ENCODE measurements at places on chromosomes 5 and 9.

GRCh38 chr5:107670932-107671741, at the start of gene EFNA5:
Gene EFNA5 (minus strand): TSS chr5:107670937.
- DNase-seq: peak; percentile 57

GRCh38 chr9:33116860-33117259, 40.4 kb upstream of the SMU1 start:
- no peak for DNase-seq

DNA sequence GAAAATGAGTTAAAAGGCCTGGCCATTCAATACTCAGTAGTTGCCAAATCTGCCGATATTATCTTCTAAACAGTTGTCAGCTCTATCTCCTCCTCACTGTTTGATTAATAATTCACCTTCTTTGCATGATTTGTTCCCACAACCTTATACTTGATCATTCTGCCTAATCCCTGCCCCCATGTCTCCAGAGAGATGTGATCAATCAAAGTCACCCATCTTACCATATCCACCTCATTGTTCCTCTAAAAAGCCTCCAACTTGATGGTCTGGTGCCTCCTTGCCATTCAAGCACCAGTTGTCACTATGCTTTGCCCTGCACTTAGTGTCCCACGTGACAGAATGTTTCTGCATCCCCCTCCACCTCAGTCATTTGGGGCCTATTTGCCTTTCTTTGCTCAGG, 41.3 kb downstream of the KIAA1958 start:
- DNase-seq: no peak

DNA sequence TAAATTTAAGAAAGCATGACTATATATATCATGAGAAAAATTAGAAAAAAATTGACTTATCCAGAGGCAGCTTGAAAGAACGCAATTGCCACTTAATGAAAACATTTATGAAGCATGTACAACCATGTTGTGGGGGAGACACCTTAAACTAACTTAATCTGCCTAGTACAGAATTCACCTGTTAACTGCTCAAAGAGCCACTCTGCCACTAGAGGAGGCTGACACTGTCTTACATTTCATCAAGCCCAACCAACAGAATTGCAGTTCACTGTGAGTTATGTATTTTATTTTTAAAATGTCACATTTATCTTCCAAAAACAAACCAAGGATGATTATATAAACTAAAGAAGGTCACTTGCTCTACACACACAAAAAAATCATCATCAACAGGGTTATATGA, 252.9 kb downstream of the MLLT3 start:
- DNase-seq: no peak

GRCh38 chr5:172379481-172379880, 74.8 kb downstream of the SH3PXD2B start:
- no peak for DNase-seq

GRCh38 chr5:82341325-82341724, 63.2 kb upstream of the RPS23 start:
- DNase-seq: no peak

DNA sequence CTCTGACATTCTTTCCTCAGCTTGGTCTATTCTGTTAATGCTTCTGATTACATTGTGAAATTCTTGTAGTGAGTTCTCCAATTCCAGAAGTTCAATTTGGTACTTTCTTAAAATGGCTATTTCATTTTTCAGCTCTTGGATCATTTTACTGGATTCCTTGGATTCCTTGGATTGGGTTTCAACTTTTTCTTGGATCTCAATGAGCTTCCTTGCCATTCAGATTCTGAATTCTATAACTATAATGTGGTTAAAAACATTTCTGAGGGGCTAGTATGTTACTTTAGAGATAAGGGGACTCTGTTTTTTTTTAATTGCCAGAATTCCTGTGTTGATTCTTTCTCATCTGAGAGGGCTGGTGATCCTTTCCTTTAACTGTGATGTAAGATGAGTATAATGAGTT, 136.4 kb downstream of the MCTP1 start:
- no peak for DNase-seq

GRCh38 chr9:16230731-16231130, 639.7 kb downstream of the BNC2 start:
- DNase-seq: no peak

DNA sequence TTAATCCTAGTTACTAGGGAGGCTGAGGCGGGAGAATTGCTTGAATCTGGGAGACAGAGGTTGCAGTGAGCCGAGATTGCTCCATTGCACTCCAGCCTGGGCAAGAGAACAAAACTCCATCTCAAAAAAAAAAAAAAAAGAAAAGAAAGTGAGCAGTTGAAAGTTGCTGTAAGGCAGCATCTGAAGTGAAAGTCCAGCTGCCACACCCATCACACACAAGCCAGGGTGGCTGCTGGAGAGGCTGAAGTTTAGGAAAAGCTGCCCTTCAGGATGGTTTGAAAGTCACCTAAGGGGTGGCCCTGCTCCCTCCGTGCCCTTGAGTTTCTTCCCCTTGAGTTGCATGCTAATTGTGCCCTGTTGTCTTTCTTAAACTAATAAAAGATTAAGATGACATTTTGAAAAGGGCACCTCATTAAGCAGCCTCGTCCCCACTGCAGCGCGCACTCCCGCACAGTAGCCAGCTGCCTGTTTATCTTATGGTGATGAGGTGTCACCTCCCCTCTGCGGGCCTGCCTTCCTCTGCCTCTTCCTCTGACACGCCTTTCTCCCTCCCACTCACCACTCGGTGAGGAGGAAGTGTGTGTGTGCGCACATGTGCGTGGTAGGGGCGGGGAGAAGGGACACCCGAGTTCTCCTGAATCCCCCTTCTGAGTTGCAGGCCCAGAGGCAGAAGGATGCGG, 104.2 kb upstream of the PANK3 start:
- DNase-seq: peak; percentile 49

DNA sequence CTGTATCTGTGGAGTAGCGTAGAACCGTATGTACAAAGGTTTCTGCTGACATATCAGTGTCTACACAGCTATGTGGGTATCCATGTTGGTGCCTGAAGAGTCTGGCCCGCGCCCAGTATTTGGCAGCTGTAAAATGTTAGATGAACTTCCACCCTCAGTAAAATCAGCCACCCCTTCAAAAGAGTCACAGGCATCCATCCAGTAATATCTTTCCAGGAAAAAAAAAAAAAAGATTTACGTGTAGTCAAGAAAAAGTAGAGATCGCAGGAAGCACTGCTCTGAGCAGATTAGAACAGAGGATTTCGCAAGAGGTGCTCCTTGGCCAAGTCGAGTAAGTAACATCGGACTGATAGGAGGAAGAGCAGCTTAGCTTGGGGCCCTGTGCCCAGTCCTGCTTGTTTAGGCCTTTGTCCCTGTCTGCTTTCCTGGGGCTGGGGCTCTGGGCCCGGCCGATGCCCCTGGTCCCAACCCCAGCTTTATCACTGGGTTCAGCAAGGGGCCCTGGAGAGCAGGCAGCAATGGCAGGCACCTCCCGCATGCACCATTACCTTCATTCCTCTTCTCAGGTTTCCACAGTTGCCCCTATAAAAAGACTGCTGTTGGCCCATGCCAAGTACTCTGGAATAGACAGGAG, 21.2 kb downstream of the DAPK1 start:
- DNase-seq: no peak

DNA sequence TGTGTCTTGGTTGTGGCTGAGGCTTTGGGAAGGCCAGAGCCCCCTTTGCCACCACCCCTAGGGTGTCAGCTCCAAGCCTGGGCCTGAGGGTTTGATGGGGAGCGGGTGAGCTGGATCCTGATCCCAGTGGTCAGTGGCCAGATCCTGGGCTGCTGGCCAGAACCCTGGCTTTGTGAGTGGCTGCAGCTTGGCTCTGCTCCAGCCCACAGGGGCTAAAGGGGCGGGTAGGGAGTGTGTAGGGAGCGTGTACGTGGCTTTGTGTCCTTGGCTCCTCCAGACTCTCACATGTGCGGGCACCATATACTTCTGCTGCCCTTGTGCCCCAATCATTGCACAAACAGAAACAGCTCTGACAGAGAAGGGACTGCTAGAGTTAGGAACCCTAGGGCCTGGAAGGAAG, 1.2 kb upstream of the IL11RA start:
- no peak for DNase-seq

DNA sequence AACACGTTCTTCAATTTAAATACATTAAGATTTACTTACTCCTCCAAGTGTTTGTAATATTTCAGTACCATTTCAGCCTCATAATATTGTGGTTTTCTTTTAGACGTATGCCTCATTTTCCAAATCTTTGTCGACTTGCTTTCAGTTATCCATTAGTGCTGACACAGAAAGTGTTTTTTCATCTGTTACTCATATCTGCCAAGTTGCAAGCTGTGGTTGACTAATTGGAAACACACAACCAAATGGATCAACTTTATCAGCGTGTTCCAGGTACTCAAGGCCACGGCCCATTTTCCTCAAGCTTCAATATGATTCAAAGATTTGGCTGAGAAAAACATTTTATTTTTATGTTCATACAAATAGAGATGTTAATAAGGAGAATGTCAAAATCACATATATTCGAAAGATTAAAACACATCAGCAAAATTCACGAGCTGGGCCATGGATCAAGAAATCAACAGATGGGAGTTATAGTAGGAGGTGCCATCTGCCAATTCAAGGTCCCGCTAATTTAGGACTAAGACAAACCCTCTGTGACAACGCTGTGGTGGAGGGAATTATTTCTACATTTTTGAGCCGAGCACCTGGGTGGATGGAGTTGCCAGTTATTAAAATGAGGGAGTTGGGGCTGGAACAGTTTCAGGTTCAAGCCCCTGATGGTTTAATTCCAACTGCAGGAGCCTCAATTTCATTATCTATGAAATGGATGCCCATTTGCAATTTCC, 27.2 kb upstream of the CCNJL start:
- DNase-seq: no peak

DNA sequence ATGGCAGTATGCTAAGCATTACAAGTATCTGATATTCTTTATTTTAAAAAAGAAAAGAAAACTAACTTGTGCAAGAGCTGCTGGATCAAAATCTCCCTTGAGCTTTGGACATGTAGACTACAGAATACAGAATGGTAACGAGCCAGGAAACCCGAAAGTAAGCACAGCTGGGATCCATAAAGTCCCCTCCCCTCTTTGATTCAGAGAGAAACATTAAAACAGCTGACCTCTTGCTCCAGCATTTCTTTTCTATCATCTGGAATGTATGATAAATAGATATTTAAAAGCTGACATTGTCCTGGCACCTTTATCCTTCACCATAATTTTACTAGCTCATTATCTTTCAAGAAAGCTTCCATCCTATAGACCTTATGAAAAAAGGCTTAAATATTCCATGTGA, 28.2 kb upstream of the LPAR1 start:
- no peak for DNase-seq

DNA sequence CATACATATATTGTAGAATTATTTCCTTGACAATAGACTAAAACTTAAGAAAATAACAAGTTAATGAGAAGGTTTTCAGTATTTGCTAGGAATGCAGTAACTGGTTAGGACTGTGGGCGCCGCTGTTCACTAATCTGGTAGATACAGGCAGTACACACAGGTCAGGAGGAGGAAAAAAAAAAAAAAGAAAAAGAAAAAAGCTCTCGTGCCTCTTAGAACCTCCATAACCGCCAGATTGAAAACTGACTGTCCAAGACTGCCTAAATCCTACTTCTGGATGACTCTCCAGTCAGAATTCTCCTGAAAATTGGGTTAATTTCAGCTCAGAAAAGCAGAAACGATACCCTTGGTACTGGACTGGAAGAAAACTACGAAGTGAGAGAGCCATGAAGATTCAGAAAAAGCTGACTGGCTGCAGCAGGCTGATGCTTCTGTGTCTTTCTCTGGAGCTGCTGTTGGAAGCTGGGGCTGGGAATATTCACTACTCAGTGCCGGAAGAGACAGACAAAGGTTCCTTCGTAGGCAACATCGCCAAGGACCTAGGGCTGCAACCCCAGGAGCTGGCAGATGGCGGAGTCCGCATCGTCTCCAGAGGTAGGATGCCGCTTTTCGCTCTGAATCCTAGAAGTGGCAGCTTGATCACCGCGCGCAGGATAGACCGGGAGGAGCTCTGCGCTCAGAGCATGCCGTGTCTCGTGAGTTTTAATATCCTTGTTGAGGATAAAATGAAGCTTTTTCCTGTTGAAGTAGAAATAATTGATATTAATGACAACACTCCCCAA, at the start of gene PCDHGA1:
Gene PCDHGA1 (plus strand): TSS at position 216 of the 782 bp plus-strand sequence.
- DNase-seq: peak; percentile 43

DNA sequence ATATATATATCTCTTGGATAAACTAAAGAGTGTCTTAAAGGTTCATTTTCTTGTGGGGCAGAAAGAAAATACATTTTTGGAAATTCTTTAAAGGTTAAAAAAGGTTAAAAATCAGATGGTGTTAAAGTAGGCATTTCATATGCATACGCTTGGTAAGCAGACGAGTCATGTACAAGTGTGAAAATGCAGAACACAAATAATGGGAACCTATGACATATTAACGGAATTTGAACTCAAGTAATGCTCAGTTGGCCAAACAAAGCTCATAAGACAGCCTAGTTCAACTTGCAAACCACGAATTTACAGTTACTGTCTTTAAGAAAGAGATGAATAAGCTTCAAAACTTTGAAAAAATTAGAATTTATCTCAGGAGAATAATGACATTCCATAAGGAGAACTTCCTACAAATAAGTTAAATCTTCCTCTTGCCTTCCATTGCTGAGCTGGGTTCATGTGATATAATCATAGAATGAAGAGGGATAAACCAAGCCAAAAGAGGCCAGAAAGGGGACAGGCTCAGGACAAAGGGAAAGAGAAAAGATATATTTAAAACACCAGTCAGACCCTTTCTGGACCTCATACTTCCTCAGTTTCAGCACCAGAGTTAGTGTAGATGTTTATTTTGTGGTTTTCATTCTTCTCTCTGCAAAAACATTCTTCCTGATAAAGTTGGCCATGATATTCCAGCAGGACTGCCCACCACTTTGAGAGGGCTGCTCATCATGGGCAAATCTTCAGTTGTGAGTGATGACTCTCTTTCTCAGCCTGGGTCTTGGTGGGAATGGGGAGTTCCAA, 256.7 kb upstream of the CD180 start:
- no peak for DNase-seq

- peak; percentile 45 for DNase-seq
Measured at GRCh38 chr9:136886610-136887597, 588 bp downstream of the TRAF2 start.

DNA sequence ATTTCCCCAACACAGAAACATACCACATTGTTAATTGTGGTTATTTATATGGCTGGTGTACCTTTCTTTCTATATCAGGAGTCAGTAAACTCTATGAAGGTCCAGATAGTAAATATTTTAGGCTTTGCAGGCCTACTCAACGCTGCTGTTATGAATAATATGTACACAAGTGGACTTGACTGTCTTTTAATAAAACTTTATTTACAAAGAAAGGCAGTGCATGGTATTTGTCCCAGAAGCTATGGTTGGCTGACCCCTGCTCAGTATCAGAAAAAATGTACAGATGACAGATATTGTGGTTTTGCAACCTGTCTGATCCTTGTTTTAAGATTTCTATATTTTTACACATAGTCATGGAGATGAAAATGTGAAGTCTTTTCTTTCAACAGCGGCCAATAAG, 5.7 kb downstream of the MTRR start:
- no peak for DNase-seq

- no peak for DNase-seq
Measured at GRCh38 chr5:113692891-113693457, 179.5 kb downstream of the YTHDC2 start.

GRCh38 chr9:125889112-125889475, 141.9 kb downstream of the PBX3 start:
- no peak for DNase-seq

GRCh38 chr5:34460496-34460895, 195.6 kb upstream of the RAI14 start:
- DNase-seq: no peak
